ENCODE measurements at places on chromosomes 16 and 17.

DNA sequence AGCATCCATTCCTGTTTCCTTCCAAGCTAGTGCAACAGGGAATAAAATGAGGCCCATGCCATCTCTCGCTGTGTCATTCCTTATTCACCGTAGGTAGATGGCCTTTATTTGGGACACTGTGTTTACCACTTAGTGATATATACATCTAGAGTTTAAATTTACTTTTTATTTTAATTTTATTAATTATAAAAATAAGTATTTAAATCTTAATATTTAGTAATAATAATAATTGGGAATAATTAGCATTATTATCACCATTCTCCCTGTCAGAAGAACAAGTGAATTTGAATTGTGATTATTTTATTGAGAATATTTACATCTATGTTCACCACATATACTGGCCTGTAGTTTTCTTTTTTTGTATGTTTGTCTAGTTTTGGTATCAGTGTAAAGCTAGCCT is 692.9 kb upstream of the KIF2B start:
- no peak for DNase-seq

GRCh38 chr17:80614332-80615047 is 69.9 kb downstream of the RPTOR start:
- DNase-seq: no peak

DNA sequence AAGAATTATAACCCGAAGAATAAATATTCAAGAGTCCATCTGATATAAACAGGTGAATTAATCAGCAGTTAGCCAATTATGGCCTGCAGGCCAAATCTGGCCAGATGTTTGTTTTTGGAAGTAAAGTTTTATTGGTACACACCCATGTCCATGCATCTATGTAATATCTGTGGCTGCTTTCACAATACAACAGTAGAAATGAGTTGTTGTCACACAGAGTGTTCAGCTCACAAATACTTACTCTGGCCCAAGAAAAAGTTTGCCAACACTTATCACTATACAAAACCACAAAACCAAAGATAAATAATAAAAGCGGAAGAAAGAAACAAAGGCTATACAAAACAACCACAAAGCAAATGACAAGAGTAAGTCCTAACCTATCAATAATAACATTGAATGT is 109.4 kb downstream of the CDYL2 start:
- no peak for DNase-seq

DNA sequence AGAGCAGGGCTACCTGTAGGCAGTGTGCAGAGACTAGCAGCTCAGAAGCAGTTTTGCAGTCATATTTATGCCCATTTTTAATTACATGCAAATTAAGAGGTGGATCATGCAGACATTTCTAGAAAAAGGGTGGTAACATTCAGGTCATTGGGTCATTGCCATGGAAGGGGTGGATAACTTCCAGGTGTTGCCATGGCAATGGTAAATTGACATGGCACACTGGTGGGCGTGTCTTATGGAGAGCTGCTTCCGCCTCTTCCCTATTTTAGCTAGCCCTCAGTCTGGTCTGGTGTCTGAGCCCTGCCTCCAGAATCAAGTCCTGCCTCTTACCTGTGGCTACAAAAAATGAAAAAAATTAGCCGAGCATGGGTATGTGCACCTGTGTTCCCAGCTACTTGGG is 2.8 kb upstream of the DNAI2 start:
- no peak for DNase-seq

- peak; percentile 10 for DNase-seq
Observed at GRCh38 chr17:37037590-37038155, 88.9 kb downstream of the AATF start.
